Stimulated activated CD8-positive, alpha-beta memory T cell treated with anti-CD3 and anti-CD28 coated beads, Interleukin-4, amount 100 ng/mL, for 1 hour (primary cell): ENCODE measurements at places on chromosomes 12 and 14.

GRCh38 chr12:128476266-128476665 is 209.3 kb downstream of the TMEM132C start:
- no peak for DNase-seq

DNA sequence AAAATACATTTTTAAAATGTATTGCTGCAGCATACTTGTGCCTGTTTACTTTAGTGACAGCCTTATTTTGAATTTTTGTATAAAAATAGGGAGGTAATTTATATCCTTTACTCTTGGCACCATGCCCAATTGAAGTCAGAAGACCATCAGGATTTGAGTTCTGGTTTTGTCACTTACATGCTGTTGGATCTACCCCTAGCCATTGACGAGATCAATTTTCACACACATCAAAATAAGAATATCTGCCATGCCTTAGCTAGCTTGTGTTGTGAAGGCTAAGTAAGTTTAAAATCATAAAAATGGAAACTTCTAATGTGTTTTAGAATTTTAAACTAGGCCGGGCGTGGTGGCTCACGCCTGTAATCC is 381.8 kb downstream of the KCNH5 start:
- no peak for DNase-seq

GRCh38 chr14:62381311-62382070 is 619.3 kb downstream of the SNAPC1 start:
- no peak for DNase-seq

GRCh38 chr14:83940253-83940652 is 1589.7 kb upstream of the FLRT2 start:
- no peak for DNase-seq

DNA sequence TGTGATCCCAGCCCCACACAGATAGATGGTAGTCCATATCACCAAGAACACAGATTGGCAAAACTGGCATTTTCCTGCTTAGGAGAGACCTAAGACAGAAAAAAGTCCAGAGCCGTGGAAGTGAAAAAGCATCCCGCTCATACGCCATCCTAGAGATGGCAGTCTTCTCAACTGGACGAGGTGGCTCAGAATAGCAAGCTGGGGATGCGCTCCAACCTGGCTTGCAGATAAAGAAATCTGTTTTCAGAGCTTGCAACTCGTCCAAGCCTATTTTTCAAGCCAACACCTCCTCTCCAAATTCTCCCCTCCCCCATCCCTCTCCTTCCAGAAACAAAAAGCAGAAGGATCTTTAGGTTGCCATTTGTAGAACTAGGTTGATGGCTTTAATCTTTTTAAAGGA is 74.3 kb upstream of the OTX2 start:
- DNase-seq: no peak

- no peak for DNase-seq
Measured at GRCh38 chr12:66014818-66015217, 115.7 kb downstream of the LLPH start.

GRCh38 chr14:99537399-99537798 is 56.2 kb downstream of the CCNK start:
- no peak for DNase-seq

GRCh38 chr14:30445852-30446251 is 113.1 kb upstream of the G2E3 start:
- no peak for DNase-seq

GRCh38 chr14:53924753-53925152 is 31.9 kb downstream of the BMP4 start:
- DNase-seq: no peak

- no peak for DNase-seq
Measured at GRCh38 chr12:90407841-90408240, 547.1 kb downstream of the CCER1 start.

- DNase-seq: no peak
Measured at GRCh38 chr14:43005807-43006206, 1399.1 kb downstream of the LRFN5 start.

- no peak for DNase-seq
Measured at GRCh38 chr12:4947253-4947652, 37.5 kb downstream of the KCNA1 start.

DNA sequence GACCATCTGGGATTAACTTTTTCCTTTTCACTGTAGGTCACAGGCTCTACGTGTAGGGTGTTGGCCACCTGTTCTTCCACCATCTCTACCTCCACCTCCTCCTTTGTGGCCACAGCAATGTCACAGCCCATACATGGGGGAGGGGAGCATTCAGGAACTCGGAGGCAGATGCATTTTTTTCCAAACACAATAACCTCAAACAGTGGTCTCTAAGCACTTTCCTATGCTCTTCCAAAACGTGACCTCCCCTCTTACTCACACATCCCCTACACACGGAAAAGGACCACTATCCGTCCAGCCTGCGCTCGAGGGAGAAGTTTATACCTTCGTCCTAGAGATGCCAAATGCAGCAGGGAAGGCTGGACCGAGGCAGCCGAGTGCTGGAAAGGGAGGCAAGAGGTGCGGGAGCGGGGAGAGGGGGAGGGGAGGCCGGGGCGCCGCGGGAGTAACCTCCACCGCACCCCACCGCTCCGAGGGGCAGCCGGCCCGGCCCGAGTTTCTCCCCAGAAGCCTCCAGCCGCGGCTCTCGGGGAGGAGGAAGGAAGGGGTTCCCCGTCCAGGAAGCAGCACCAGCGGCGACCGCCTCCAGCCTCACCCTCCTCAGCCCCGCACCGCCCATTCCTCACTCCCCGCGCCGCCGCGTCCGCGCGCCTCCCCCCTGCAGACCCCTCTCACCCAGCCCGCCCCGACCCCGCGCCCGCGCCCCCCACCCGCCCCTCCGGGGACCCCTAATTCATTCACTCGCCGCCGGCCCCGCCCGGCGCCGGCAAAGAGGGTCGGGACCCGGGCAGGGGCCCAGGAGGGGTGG is 594 bp downstream of the KRAS start:
- DNase-seq: no peak

DNA sequence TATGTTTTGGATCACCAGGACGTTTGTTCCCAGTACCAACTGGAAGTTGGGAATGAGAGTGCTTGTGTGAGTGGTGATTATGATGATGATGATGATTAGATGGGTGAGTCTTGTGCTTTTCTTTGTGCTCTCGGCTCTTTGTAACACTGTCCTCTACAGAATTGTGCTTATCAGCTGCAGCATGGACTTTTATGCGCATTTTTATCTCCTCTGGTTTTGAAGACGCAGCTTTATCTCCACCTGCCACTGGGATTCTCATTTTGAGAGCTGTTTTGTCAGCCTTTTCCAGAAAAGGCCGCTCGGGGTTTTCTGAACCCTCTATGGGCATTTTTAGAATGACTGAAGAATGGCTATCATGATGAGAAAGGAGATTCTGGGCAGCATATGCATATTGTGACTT is 11.5 kb upstream of the KANSL2 start:
- DNase-seq: no peak
